Endodermal cell (in vitro differentiated cells): ENCODE measurements at places on chromosomes 6 and 20. TPM values are rescaled to one million over a fixed set of nuclear protein-coding genes. Genes with fewer than 3 reads are reported as not detected.

GRCh38 chr20:14477125-14477524 is 139.7 kb upstream of the FLRT3 start:
- DNase-seq, result no peak

The TMEM74B gene
- total RNA-seq, result 4.3 to 17.9 TPM (median 5.8 TPM) in 3 replicates

GRCh38 chr6:79186564-79186963 is 47.9 kb downstream of the HMGN3 start:
- DNase-seq, result no peak

GRCh38 chr6:157269261-157269794 is 54.0 kb downstream of the TMEM242 start:
- DNase-seq, result peak; percentile 33

DNA sequence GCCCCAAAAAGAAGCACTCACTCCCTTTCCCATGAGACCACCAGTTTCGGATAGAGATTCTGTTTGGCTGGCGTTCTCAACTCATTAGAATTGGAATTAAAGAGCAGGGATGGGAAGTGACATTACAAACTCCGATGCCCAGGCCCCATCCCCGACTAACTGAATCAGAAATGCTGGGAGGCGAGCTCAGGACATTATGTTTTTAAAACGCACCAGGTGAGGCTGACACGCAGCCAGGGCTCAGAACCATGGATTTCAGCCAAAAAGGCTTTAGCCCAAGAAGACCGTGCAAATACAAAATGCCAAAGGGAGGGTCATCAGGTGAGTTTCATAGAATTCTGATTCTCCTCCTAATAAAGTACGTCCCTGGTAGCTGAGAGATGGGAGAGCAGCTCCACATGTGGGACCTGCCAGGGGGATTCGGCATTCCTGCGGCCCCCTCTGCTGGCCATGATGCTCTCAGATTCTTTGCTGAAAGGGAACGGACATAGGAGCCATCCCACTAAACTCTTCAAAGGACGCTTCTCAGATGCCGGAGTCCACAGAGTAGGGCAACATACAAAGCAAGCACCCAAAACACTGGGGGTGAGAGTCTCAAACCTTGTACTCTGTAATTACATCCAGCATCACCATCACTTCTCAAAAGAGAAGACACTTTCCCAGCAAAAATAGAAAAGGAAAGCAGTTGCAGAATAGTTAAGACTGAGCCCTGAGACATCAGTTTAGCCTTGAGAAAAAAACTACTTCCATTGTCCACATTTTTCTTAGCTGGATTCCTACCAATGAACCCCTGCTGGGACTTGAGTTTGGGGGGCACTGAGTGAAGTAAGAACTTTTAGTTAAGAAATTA is 205.2 kb downstream of the BMP7 start:
- peak; percentile 90 for DNase-seq

DNA sequence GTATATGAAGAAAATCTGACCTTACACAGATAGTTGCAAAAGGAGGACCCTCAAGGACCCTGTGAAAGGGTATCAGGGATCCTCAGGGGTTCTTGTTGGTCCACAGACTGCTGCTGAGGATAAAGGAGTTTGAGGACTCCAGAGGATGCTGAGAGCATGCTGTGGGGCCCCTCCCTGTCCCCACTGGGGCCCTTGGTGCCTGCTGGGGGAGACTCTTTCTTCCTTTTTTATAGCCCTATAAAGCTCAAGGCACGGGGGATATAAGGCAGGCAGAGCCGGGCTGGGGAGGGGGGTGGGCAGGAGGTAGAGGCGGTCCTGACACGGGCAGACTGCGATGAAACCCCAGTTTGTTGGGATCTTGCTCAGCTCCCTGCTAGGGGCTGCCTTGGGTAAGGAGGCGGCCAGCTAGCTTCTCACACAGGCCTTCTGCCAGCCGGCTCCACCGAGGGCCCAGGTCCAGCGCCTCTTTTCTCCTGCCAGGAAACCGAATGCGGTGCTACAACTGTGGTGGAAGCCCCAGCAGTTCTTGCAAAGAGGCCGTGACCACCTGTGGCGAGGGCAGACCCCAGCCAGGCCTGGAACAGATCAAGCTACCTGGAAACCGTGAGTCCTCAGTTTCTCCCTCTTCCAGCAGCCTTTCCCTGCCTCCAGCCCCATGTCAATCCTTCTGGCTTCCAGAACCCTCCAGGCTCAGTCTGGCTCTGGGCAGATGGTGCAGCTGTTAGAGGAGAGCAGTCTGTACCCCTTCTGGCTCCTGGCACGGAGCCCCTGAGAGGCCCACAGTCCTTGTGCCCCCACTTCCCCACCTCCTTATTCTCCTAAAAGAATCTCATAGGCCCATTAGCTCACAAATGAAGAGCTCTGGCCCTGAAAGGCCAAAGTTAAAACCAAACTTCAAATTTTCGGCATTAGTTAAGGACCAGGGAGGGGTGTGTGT is at the start of gene LY6G6D:
TSS of gene LY6G6D (plus strand) at position 327 of the 937 bp plus-strand sequence. CDS start at position 335, 8 bp downstream.
- peak; percentile 84 for DNase-seq

The TRIM40 gene
- total RNA-seq, result not detected in 3 replicates
